ENCODE measurements at places on chromosomes 13 and 19. TPM values are rescaled to one million over a fixed set of nuclear protein-coding genes. Genes with fewer than 3 reads are reported as not detected.

Gene ADAT3
- 4.3 TPM for total RNA-seq

Gene ERICH6B
- not detected for total RNA-seq

Gene GIPR
- 5.0 TPM for total RNA-seq

Gene PRODH2
- not detected for total RNA-seq

Gene ZNF540
- total RNA-seq = 8.3 TPM

Gene SLC46A3
- 10.1 TPM for total RNA-seq

Gene ELF1
- total RNA-seq = 61.7 TPM

Gene CACNA1A
- 37.4 TPM for total RNA-seq

Gene ZNF726
- 1.2 TPM for total RNA-seq

Gene CEACAM3
- 3.3 TPM for total RNA-seq

Gene ZNF181
- total RNA-seq = 17.4 TPM

Gene GARIN5A
- 0.45 TPM for total RNA-seq

Gene THSD8
- total RNA-seq = 2.4 TPM

Gene SPIB
- total RNA-seq = 2.9 TPM

Gene ZNF8
- 6.9 TPM for total RNA-seq

Gene ZNF497
- 2.0 TPM for total RNA-seq

Gene DPF1
- not detected for total RNA-seq

Gene SOX21
- not detected for total RNA-seq

Gene ADGRE3
- 1.9 TPM for total RNA-seq

Gene MATK
- 1.6 TPM for total RNA-seq

Gene LRFN3
- 13.1 TPM for total RNA-seq
